ENCODE measurements at places on chromosomes 6 and 20. TPM values are rescaled to one million over a fixed set of nuclear protein-coding genes. Genes with fewer than 3 reads are reported as not detected.

DNA sequence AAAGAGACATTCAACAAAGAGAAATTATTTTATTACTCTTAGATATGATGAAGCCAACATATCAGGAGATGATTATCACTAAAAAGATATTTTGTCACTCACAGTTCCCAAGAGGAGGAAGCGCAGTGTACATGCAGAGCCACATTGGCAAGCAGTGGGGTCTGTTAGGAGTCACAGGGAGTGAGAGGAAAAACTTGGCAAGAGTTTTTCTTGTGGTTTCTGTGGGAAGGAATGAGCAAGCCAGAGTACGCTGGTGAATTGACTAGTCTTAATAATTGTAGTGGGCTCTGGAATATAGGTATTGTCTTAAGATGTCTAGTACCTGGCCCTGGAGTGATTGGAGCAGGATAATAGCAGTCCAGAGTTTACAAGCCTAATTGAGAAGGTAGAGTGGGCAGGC is 1095.2 kb downstream of the GRIK2 start:
- no peak for DNase-seq

The PRPH2 gene
- not detected for total RNA-seq

The SIRPD gene
- not detected for total RNA-seq

GRCh38 chr6:42410861-42411260 is 40.9 kb downstream of the TRERF1 start:
- DNase-seq: no peak

DNA sequence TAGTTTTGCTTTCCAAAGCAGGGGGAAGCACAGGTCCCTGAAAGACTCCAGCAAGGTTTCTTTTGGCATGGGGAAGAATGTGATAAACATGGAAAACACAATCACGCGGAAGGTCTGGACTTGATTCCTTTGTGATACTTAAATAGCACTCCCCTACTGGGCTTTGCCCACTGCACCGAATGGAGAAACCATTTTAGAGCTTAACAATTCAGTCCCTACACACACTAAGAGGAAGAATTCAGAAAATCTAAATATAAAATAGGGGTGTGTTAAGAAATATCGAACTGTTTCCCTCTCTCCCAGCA is 71.4 kb upstream of the NHSL1 start:
- no peak for DNase-seq

- no peak for DNase-seq
These were observed 37.1 kb upstream of the TFAP2A start for GRCh38 chr6:10451828-10452509.

- no peak for DNase-seq
These were observed 20.9 kb downstream of the MAP1LC3A start for GRCh38 chr20:34579191-34579978.
